ENCODE measurements at places on chromosomes 2 and 18.
A peak's percentile ranks its signal among the peaks of the same experiment; 100 is the strongest.

DNA sequence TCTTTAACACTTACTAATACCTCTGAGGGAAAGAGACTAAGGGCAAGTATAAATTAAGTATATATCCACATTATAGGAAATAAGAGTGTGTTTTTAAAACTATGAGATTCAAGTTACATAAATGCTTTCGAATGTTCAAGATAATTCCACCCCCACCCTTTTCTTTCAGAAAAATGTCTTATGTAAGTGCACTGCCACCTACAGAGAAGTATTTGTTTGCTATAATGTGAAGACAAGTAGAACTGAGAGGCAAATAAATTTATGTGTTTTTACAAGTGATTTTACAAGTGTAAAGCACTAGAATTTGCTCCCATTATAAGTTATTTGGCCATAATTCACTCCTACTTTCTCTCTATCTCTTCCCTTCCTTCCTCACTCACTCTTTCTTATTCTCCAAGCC is 99.9 kb upstream of the CRACDL start:
- DNase-seq, result no peak

DNA sequence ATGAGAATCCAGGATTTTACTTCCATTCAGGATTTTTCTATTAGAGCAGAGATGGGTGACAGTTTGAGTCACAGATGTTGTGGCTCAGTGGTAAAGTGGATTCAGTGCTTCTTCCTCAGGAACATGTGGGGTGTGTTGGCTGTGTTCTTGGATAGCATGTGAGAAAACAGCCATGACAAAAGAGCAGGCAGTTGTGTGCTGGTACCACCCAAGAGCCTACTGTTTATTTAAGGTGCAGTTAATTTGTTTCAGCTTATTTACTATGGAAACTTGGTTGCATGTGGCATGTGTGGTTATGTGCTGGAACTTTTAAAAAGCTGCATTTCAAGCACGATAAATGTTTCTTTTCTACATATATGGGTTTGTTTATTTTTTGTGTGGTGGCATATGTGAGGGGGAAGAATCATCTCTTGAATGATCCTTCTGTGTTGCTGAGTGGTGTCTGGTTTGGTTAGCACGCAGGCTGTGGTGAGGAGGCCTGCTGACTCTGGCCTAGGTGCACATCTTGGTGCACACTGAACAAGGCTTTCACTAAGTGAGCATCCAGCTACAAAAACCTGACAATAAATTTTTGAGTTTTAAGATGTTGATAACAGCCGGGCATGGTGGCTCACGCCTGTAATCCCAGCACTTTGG is 67.3 kb downstream of the SPTBN1 start:
- no peak for DNase-seq

- DNase-seq, result no peak
Measured at GRCh38 chr18:48374423-48375149, 34.6 kb downstream of the ZBTB7C start.

DNA sequence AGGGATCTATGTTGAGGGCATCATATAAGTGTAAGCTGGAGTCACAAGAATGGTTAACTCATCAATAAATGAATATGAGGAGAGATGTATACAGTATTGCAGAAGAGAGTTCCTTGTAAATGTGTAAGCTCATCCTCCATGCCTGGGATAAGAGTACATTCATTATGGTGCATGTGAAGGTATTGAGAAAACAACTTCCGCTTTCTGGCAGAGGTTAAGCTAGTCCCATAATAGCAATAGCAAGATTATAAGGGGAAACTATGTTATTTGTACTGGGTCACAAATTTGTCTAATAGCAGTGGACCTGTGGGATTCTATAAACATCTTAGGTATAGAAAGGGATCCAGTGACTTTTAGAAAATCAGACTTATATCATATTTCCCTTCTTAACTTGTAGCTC is 44.1 kb downstream of the SCN2A start:
- DNase-seq, result no peak

DNA sequence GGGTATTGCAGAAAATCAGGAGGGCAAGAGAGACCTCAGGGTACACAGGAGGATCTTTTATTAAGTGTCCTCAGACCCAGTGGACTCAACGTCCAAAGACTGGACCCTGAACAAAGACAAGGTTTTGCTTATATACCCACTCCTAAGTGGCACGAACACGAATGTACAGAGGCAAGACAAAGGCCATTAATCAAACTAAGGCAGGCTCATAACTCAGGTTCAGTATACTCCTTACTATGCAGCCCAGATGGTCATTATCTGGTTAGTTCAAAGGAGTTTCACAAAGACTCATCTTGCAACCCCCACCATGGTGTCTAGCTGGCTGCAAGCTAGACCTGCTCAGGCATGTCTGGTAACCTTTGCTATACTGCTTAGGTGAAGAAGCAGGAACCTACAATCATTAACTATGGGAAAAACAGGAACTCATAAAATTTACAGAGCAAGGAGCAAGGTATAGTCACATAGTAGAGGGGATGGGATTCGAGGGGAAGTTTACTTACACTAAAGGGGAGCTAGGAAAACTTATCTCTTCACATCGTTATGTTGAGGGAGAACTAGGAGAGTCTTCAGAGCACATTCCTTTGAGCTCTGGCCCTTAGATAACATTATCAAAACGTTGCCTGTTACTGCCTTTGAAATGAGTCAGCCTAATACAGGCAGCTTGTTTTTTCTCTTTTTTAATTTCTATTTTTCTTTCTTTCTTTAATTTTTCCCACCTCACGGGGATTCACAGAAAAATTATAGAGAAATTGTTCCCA is 33.9 kb downstream of the SLC4A3 start:
- peak; percentile 12 for DNase-seq

GRCh38 chr18:48660346-48661228 is 121.8 kb downstream of the CTIF start:
- no peak for DNase-seq

- DNase-seq, result no peak
Measured at GRCh38 chr2:3326182-3326537, 51.5 kb downstream of the EIPR1 start.

DNA sequence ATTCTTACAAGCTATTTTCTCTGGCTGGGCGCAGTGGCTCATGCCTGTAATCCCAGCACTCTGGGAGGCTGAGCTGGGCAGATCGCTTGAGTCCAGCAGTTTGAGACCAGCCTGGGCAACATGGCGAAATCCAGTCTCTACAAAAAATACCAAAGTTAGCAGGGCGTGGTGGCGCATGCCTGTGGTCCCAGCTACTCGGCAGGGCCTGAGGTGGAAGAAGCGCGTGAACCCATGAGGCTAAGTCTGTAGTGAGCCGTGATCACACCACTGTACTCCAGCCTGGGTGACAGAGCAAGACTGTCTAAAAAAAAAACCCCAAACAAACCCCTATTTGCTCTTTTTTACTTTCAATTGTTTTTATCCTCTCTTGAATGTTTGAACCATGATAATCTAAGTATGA is 37.0 kb downstream of the PPP4R1 start:
- no peak for DNase-seq

DNA sequence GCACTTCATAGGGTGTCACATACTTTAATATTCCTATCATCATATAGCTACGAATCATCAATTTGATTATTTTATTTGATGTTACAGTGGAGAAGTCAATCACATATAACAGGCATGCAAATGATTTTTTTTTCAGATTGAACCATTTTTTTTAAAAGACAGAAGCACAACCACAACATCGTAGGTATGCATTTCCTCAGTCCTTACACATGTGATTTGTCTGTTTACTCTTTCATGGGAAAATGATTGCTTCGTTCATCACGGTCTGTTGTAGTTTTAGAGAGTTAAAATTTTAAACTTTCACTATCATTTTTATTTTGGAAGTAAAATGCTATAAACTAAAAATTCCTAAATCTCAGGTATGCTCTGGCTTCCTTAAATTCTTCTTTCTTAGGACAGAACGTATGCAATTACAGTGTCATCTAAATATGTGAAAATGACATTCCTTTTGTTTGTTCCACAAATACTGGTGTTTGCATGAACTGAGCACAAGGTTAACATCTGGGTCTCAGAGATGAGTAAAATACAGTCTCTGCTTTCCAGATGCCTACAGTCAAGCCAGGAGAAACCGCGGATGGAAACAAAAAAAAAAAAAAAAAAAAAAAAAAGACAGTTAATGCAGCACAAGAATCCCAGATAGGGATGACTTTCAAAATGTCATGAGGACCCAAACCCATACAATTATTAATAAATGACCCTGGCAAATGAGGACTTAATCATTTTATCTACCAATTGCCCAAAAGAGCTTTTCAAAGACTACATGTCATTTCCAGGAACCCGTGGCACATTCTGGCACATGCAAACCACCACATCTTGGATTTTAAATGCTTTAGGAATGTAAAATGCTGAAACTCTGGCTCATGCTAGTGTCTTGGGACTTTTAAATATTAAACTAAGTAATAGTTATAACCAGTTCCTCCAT is 201.2 kb downstream of the LRP1B start:
- no peak for DNase-seq

DNA sequence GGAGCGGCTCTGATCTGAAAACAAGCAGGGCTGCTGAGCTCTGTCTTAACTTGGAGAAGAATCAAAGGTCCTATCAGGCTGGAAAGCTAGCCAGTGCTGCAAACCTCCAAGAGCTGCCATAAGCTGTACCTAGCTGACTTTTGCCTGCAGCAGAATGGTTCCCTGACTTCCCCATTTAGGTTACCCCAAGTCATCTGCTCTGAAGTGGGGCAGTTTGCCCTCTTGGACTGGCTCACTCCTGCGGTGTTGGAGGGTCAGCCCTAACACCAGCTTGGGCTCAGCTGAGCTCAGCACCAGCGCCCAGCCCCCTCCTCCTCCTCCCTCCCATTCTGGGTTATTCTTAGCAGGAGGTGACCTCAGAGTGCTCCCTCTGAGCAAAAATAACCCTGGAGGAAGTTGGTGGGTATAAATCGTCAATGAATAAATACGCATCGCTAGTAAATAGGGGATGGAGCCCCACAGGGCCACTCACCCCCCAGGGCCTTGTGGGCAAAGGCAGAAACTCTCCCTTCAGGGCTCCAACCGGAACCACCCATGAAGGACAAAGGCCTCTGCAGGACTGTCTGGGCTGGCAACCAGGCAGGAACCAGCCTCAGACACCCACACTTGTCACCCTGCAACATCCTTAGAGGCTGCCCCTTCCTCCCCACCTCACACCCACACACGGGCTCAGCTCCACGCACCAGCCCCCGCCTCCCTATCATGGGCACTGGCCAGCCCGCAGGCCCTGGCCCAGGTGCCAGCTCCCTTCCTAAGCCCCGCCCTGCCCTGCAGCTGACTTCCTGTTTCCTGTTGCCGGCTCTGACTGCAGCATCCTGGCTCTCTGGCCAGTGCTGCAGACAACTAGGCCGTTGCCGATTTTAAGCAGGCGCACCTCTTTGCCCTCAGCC is 46.9 kb downstream of the DNMT3A start:
- no peak for DNase-seq

DNA sequence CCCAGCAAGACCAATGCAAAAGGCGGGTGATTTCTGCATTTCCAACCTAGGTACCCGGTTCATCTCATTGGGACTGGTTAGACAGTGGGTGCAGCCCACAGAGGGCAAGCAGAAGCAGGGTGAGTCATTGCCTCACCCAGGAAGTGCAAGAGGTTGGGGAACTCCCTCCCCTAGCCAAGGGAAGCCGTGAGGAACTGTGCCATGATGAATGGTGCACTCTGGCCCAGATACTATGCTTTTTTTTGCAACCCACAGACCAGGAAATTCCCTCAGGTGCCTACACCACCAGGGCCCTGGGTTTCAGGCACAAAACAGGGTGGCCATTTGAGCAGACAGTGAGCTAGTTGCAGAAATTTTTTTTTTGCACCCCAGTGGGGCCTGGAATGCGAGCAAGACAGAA is 662.6 kb upstream of the ACVR2A start:
- no peak for DNase-seq

- no peak for DNase-seq
Measured at GRCh38 chr18:52826994-52827393, 487.0 kb downstream of the DCC start.

DNA sequence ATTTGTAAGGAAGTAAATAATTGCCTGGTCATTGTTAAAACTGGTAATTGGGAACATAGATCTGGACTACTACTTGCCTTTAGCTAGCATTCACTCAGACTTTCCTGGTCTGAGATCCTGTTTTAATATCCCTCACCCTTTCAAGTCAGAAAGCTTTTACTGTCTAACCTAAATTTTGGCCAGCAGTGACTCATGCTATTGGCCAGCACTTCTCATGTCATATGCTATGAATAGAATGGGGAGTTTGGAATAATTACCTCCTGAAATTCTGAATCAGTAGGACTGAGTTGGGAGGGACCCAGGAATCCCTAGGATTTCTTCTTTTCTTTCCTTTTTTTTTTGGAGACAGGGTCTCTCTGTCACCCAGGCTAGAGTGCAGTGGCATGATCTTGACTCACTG is 19.3 kb downstream of the STK36 start:
- DNase-seq, result no peak

GRCh38 chr2:171402906-171403580 is 30.7 kb downstream of the METTL8 start:
- DNase-seq, result no peak

DNA sequence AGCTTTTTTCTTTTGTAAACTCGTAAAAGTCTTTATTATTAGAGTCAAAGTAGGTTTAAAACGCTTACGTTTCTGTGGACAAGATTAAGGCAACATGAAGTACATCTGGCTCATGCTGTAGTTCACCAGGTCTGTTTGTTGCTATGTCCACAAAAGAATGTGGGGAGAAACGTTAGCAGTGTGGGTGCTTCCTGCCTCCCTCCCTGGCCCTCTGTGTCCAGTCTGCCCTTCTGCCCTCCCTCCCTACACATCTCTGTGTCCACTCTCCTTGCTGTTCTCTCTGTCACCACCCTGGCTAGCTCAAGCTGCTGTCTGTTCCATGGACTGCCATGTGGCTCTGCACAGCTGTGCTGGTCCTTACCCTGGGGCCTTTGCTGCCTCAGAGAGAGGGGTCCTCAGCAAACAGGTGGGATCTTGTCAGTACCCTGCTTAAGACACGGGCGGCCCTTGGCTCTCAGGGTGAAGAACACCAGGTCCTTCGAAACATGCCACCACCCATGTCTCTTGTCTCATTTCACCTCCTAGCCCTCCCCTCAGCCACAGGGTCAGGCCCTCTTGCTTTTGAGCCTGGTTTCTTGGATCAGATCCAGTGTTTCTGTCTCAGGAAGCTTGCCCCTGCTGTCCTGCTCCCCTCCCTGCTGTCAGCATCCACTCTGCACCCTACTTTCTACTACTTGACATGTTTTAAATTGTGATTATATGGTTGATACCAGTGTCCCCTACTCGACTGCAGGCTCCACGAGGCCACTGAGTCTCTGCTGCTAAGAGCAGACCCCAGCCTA is 79.2 kb downstream of the LIMS1 start:
- no peak for DNase-seq

GRCh38 chr2:234025466-234025865 is 25.0 kb upstream of the SPP2 start:
- no peak for DNase-seq

GRCh38 chr2:200199005-200199404 is 107.5 kb upstream of the SPATS2L start:
- no peak for DNase-seq

GRCh38 chr18:37184209-37184868 is 355.4 kb downstream of the KIAA1328 start:
- DNase-seq, result no peak

DNA sequence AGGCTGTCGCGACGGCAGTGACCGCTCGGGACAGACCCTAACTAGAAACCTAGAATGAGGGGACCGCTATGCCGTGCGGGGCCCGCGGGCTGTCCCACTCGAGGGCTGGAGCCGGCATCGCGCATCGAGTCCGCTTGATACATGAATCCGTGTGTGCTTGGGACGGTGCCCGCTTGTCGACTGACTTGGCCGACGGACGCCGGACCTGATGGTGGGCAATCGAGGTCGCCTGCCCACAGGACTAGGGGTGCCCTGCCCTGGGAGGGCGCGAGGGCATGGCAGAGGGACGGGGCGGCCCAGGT is 749 bp upstream of the PTMA start:
- DNase-seq, result peak; percentile 88

- no peak for DNase-seq
Measured at GRCh38 chr18:62109676-62110075, 77.2 kb downstream of the PIGN start.
